ENCODE measurements at places on chromosomes 7 and 10.
A peak's percentile ranks its signal among the peaks of the same experiment; 100 is the strongest.

DNA sequence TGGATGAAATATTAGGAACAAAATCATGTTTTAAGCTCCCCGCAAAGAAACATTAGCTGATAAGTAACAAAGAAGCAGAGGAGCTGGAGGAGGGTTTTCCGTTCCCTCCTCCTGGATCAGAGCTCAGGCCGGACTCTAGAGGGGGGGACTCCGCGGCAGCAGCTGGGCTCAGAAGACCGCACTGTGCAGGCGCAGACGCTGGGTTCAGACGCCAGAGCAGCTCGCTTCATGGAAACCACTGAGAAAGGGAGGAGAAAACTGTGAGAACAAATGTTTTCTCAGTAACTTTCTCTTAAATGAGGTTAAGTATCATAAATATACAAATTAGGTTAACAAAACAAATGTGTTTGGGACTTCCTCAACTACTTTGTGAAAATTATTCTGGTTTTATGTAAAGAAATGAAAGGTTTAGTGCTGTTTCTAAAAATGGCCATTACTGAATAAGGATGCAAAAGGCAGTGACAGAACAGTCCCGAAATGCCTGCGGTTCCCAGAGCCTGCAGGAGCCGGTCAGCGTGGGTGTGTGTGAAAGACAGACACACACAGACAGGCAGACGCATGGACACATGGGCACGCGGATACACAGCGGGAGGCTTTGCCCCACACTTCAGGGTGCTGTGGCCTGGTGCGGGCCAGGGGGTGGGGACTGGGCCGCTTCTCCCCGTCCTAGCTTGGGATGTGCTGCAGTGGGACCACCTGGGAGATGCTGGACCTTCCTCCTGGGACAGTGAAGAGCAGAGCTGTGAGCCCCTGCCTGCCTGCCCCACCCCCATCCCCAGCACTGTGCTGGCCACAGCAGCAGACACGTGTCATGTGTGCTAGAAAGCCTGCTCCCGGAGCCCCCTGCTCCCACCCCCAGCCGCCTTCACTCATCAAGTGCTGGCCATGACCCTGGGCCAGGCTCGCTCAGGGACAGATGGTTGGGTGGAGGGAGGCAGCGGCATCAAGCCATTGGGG lies 20.3 kb upstream of the ADGRA1 start:
- no peak for DNase-seq

- DNase-seq: peak; percentile 45
Measured at GRCh38 chr7:149624006-149624405, 126.4 kb upstream of the ZNF746 start.

DNA sequence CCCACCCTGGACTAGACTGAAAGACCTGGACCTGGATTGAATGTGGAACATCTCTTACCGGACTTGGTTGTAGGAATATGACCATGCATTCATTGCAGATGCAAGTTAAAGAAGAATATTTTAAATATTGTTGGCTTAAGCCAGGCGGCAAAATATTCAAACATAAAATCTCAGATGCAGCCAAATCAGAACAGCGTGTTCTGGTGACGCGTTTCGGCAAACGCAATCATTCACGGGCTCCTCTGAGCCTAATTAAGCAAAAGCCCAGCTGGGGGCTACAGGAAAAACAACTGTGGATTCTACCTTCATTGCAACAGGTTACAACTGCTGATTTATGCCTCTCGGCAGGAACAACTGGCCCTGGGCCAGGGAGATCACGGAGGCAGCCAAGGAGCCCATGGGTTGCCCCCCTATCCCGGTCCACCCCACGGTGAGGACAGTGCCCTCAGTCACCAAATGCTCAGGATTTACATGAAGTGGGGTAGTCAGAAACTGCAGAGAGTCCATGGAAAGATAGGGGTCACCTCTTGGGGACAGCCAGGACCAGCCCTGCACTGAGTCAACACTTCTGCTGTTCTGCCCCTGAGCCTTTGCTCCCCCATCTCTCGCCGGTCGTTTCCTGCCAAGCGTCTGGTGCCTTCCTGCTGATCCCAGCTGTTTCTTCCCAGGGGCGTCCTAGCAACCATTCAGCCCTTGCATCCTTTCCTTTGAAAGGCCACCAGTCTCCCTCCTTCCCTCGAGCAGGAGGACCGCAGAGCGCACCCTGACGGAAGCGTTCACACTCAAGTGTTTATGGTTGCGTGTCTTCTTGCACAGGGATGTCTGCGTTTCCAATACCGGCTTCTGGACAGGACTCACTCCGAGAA lies 64.4 kb upstream of the SFMBT2 start:
- DNase-seq: no peak

DNA sequence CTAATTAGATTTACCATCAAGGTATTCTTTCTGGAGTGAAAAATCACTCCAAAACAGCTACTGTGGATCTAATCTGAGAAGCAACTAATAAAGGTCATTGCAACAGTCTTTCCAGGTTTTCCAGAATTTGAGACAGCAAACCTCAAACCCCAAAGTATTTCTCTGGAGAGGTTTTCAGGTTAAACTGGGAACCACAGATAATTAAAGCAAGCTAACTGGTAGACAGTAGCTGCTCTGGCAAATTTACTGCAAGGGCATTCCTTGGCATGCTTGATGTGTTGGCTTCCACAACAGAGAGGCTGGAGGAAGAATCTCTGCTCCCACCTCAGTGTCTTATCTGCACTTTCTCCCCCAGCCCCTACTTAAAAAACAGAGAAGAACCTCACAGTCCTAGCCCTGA lies 140.0 kb upstream of the NRBF2 start:
- DNase-seq: no peak

DNA sequence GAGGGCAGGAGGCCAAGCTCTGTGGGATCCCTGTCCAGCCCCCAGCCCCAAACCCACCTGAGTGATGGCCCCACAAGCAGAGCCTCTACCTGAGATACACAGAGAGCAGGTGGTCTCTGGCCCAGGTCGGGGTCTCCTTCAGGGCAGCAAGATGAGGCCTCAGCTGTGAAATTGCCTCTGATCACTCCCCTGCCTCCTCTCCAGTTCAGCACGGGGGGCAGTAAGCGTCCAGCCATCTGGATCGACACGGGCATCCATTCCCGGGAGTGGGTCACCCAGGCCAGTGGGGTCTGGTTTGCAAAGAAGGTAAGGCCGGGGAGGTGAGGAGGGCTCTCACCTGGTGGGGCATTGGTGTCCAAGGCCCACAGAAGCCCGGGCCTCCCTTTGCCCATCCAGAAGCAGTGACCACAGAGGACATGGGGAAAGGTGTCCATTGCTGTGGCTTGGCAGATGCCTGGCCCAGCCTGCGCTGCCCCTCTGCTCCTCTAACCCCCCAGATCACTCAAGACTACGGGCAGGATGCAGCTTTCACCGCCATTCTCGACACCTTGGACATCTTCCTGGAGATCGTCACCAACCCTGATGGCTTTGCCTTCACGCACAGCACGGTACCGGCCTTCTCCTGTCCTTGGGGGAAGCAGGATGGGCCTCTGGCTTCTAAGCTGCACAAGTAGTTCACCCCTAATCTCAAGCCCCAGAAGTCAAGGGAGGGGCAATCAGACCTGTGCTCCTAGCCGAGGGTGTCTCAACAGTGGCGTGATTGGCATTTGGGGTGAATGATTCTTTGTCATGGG lies 3.1 kb downstream of the CPA1 start:
- no peak for DNase-seq

GRCh38 chr10:43375401-43376020 lies 4.1 kb downstream of the FXYD4 start:
- DNase-seq: no peak

- no peak for DNase-seq
Measured at GRCh38 chr10:15238555-15239335, 70.3 kb upstream of the NMT2 start.

DNA sequence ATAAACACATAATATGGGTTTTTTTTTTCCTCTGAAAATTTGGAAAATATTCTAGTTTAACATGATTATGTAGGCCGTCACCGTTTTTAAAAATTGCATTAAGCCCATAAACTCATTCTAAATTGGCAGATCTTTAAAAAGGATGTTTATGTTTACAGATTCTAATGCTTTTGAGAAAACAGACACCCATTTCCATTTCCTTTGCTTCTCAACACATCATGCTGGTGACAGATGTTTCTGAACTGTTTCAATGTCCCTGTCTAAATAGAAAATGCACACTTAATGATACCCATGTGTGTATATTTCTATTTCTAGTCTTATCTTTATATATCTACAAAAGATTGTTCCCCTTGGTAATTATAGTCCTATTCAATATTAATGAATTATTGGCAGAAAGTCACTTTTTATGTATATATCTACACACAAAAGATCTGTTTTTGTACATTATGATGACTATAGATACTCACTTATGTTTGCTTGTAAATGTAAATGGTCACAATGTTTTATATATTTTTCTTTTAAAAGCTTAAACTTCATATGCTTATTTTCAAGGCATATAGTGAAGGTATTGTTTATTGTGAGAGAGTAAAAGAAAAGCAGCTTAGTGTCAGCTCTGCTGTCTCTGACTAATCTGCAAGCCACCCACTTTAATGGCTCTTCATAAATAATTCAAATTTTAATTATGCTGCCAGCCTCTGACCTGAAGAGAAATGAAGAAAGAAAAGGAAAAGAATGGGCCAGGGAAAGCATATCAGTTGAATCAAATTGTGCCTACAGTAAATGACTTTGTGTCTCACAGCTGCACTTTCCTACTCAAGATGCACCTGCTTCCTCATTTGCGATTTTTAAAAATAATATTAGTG lies 179.4 kb downstream of the CACNA2D1 start:
- DNase-seq: no peak

- no peak for DNase-seq
Measured at GRCh38 chr7:30074422-30075030, 46.3 kb downstream of the PLEKHA8 start.

DNA sequence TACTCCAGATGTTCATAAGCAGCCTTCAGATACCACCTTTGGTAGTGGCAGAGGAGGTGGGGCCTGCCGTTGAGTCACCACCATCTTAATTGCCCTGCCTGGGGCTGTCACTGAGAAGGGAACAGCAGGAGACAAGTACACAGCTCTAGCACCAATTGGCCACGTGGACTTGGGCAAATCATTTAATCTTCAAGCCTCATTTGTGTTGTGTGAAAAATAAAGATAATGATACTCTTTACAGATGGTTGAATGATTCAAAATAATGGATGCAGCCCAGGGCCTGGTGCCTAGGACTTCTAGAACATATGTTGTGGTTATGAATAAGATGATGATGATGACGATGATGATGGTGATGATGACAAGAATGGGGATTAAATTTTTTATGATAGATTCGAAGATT lies 111.9 kb upstream of the ADAM12 start:
- no peak for DNase-seq
